Nucleus accumbens (tissue), 56 donors: ENCODE measurements at places on chromosomes 6 and 20.

DNA sequence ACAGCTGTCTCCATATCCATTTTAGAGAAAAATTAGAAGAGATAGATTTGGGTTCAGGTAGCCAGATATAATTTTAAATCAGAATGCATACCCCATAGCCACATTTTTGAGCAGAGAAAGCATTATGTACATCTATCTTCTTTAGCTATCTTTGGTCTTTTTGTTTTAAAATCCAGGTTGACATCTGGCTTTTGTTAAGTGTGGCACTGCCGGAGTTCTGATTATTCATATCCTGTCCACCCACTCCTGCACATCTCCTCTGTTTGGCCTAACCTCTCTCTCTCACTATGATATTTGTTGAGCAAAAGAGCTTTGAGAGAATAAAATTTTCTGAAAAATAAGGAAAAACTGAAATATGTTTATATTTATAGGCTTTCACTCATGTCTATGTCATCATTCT is 189.7 kb downstream of the PACRG start:
- no peak for DNase-seq

GRCh38 chr6:149846321-149846720 is 17.8 kb downstream of the LRP11 start:
- no peak for DNase-seq

- DNase-seq, result peak; percentile 27
These were observed 1.5 kb downstream of the COL12A1 start for GRCh38 chr6:75204217-75204958.

- peak; percentile 96 for DNase-seq
These were observed 996 bp downstream of the ZBTB2 start for GRCh38 chr6:151390276-151390850.

DNA sequence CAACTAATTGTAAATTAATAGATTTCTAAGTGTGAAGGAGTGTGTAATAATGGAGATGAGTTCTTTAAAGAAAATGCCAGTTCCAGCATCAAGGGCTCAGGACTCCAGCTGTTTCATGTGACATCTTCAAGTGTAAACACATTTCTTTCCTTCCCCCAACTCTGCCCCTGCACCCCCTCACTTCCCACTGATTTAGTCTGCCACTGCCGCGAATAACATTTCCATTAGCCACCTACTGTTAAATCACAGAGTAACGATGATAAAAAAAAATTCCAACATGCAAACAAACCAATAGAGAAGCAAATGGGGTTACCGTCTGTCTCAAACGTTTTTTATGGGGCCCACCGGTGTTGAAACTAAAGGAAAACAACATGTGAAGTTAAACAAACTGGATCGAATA is 414.3 kb downstream of the SAMD5 start:
- no peak for DNase-seq

DNA sequence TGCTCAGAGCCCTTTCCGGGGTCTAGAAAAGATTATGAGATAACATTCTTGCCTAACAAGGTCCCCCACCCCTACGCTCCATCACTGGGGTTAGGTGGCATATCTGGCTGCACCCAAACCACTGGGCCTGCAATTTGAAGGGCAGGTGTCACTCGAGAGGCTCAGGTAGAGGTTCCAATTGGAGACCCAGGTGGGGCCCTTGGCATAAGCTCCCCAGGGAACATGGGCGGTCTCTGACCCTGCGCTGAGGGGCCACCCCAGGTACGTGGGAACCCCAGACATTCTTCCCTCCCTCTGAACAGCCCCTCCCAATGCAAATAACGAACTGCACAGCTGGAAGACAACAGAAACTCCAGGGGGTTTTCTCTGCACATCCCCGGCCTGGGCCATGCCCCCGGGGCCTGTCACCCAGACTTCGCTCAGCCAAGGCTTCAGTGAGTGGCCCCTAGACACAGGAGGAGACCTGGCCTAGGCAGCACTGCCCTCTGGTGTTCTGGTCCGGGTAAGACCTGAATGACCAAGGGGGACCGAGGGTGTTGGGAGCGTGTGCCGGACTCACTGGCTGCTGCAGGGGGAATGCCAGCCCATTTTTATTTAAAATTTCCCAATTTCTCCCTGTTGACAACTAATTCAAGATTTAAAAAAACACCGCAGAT is 47.5 kb downstream of the DSTN start:
- DNase-seq, result peak; percentile 47

DNA sequence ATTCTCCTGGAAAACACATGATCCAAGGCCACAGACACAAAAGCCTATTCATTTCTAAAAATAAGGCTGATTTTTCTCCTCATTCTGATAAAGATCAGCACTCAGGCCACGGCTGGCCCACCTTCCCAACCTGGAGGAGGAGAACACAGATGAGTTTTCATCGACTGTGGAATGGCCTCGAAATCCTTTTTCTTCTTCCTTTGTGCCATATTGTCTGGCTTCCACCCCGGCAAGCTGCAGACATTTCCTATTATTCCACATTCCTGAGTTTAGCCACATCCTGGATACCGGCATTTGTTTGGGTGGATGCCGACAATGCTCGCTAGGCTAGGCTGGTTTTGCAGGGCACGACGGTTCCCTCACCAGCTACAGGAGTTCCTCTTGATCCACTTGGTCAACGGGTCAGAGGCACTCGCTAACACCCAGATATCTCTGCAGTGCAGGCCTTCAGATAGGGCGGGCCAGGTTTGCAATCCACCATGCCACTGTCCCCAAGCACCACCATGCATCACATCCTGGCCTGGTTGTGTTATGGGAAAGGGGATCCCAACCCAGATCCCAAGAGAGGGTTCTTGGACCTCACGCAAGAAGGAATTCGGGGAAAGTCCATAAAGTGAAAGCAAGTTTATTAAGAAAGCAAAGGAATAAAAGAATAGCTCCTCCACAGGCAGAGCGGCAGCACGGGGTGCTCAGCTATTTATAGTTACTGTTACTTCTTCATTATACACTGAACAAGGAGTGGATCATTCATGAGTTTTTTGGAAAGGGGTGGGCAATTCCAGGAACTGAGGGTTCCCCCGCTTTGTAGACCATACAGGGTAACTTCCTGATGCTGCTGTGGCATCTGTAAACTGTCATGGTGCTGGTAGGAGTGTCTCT is 4.2 kb upstream of the CTSZ start:
- no peak for DNase-seq

- DNase-seq, result no peak
These were observed 37.7 kb upstream of the C20orf144 start for GRCh38 chr20:33624399-33624798.

DNA sequence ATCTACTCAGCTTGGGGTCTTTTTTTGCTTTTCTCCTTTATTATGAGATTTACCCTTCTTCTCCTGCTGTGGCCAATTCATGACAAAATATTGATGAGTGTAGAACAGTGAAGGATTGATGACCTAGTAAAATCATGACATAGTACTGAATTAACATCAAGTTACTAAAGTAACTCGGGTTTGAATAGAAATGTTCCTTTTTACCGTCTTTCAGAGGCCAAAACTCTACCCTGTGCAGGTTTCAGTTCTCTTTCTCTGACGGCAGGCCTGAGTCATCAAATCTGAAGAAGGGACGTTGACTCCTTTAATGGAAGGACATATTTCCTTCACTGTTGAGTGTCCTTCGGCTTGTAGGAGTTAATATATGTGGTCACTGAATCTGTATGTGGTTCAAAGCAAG is 80.7 kb downstream of the RREB1 start:
- no peak for DNase-seq

DNA sequence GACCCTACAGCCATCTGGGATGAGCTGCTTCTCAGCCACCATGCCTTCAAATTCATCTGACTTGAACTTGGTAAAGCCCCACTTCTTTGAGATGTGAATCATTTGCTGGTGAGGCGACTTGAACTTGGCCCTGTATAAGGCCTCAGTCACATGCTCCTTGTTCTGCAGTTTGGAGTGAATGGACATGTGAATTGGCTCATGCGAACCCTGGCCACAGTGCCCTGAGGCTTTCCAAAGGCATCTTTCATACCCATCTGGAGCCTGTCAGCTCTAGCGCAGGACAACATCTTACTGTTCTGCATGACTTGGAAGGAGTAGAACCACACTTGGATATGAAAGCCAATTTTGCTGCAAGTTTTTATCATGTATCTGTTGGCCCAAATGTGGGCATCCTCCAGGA is 244.0 kb upstream of the FAM83B start:
- no peak for DNase-seq

DNA sequence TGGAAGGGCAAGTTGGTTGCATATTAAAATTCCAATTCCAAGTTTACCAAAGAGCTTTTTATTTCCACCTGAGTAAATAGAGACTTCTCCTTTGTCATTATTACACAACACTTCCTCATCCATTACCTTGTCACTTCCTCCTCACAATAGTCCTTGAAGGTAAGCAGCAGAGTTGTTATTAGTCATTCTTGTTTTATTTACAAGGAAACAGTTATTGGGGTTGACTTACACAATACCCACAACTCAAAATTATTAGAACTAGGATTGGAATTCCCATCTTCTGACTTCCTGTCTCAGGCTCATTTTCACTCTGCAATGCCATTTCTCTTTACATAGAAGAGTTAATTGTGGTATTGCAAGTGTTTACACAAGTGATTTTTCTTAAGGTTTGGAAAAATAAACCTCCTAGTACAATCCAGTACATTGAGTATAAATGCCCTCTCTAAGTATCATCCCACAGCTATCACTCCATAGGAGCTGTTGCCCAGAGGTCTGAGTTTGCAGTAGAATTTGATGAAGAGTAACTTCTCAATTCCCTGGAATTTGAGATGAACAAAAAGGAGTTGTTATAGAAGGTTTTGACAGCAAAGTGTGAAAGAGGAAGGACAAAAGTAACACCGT is 28.9 kb upstream of the MTRF1L start:
- no peak for DNase-seq

- no peak for DNase-seq
These were observed 64.1 kb upstream of the RPS6KA2 start for GRCh38 chr6:166691199-166691598.

GRCh38 chr6:7566107-7566506 is 23.9 kb upstream of the SNRNP48 start:
- DNase-seq, result no peak

- no peak for DNase-seq
These were observed 86.5 kb upstream of the MYL9 start for GRCh38 chr20:36454698-36455427.

GRCh38 chr6:161094955-161095354 is 103.4 kb downstream of the MAP3K4 start:
- DNase-seq, result no peak

DNA sequence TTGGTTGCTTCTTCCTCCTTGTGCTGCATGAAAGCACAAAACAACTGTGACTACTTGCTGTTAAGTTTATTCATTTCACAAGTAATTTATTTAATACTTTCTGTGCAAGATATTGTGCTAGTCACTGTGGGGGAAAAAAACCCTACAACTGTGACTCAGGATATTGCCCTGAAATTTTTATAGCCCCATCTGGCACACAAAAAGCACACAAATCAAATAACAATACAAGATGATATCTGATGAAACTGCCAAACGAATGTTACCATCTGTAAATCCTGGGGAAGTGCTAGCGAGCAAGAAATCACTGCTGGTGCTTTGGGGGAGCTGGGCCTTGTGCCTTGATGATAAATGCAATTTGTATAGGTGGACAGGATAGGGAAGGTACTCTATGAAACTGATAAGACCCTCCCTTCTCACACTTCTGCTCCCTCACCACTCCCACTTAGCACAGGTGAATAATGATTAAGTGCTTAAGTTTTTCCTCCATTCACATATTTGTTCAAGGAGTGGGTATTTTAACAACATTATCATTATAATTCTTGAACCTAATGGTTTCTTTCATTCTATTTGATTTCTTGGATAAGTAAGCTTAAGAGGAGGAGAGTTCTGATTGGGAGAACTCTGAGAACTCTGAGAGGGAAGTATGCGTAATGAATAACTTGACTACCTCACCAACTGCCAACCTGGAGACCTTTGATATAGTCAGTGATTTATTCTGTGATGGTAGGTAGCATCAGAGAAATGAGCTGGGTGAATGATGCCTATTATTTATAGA is 115.3 kb downstream of the RTN4IP1 start:
- no peak for DNase-seq

DNA sequence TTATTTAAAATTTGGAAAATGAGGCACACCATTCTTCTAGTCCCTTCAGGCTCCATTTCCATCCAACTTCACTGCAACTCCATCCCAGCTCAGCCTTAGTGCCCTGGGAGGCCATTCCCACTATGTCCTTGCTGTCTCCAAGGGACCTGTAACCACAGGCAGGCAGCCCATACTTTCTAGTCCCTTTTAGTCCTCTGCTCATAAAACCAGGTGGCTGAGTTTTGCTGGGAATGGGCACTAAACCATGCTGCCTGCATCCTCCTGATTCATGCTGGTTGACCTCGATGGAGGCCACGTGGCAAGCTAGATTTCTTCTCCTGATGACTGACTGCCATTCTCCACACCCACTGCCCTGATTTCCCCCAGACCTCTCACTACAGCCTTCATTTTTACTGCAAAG is 27.5 kb upstream of the MYMX start:
- DNase-seq, result no peak

DNA sequence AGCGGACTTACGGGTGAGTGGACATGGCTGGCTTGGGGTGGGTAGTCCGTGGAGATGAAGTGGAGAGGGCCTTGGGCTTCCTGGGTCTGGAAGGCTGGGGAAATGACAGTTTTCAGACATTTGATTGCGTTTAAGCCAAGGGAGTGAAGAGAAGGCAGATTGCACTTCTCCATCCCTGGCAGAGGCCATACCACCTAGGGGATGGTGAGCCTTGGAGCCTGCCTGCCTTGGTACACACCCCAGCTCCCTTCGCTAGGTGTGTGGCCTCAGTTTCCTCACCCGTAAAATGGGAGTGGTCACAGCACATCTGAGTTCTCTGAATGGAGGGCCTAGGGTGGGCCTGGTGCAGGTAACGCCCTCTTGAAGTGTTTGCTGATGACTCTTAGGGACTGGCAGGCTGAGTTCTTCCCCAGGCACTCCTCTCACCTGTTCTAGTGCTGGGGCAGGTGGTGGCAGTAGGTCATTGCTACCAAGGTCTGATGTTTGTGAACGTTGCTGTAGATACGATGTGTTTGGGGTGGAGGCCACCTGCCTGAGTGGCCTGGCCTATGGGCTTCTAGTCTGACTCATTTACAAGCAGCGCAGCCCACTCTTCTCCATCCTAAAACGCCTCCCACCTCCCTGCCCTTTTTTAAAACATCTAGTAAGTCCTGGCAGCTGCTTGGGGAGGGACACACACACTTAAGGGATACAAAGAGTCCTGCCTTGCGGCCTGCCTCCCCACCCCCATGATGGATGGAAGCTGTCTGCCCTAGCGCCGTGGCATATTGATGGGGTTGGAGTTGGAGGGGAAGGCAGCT is 2.3 kb downstream of the RBM38 start:
- DNase-seq, result no peak

GRCh38 chr6:162581988-162582780 is 145.4 kb downstream of the PRKN start:
- no peak for DNase-seq
